Naive thymus-derived CD8-positive, alpha-beta T cell (primary cell): ENCODE measurements at places on chromosomes 4 and X.

DNA sequence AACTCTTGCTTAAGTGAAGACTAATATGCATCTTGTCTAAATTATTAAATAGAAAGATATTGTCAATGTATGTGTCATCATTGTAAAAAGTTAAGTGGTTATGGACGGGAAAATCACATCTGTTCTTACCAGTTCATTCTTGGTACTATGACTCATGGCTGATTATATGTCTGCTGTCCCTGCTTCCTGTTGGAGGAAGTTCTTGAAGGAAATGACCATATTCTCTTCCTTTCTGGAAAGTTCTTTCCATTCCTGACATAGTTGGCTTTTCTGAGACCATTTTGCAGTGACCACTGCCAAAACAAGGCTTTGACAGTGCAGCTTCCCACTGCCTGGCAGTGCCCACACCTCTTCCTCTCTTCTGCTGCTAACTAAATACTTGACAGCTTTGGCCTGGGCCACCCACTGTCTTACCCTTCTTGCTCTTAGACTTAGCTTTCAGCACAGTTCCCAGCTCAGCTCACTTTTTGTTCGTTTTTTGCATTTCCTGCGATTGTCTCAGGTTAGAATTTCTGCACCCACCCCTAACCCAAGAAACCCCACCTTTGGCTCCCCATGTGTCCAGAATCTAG lies 13.2 kb upstream of the CLDN24 start:
- H3K4me1 ChIP-seq: no peaks in the 10 kb centered on the region
- no peaks in the 10 kb centered on the region for H3K36me3 ChIP-seq
- no peak for DNase-seq

- no peak overlapping the region for H3K27ac ChIP-seq
- H3K4me1 ChIP-seq: no peaks in the 10 kb centered on the region
- no peaks in the 10 kb centered on the region for H3K36me3 ChIP-seq
- H3K27me3 ChIP-seq: no peaks in the 10 kb centered on the region
- DNase-seq: no peak
- no peak overlapping the region for H3K4me3 ChIP-seq
These were observed 62.6 kb upstream of the CLNK start for GRCh38 chr4:10747186-10747585.

DNA sequence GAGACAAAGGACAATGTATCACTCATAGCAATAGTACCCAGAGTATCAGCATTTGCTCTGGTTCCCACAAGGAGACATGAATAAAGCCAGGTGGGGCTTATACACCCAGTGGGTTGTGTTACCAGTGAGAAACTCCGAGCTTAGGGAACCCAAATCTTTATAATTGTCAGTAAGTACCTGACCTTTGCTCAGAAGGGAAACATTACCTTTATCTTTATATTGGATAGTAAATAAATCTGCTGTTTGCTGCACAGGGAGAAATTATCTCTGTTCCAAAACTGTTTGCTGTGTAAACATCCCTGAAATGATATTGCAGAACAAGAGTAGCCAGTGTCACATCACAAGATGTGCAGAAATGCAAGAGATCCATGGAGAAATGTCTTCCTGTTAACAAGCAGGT lies 12.1 kb upstream of the SLAIN2 start:
- no peak for DNase-seq
- H3K4me3 ChIP-seq: no peak overlapping the region
- H3K27ac ChIP-seq: no peak overlapping the region
- no peaks in the 10 kb centered on the region for H3K4me1 ChIP-seq
- H3K36me3 ChIP-seq: no peaks in the 10 kb centered on the region

DNA sequence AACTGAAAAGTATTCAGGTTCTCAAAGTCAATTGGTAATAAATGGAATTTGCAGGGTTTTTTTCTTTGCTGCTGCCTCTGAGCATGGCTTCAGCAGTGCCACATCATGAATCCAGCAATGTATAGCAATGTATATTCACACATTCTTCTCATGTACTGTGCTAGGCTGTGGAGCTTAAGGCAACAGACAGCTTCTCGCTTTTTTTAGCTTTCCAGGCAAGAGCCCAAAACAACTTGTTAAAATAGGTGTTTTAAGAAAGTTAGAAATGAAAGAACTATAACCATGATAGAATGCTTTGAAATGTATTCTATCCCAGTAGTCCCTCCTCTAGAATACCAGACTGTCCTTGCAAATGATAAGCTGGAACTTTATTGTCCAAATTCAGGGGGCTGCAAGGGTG lies 30.4 kb downstream of the SMIM43 start:
- H3K4me3 ChIP-seq: no peak overlapping the region
- no peak for DNase-seq
- peaks cover 10% of the 10 kb centered on the region for H3K27me3 ChIP-seq
- no peaks in the 10 kb centered on the region for H3K36me3 ChIP-seq

GRCh38 chr4:150890246-150890645 lies 124.8 kb downstream of the LRBA start:
- H3K36me3 ChIP-seq: peaks cover 35% of the 10 kb centered on the region
- no peak for DNase-seq
- H3K4me3 ChIP-seq: no peak overlapping the region
- H3K27ac ChIP-seq: no peak overlapping the region
- H3K27me3 ChIP-seq: no peaks in the 10 kb centered on the region

GRCh38 chrX:130097507-130098209 lies 12.6 kb downstream of the ELF4 start:
- H3K27ac ChIP-seq: peak overlapping the region; percentile 44
- no peaks in the 10 kb centered on the region for H3K27me3 ChIP-seq

GRCh38 chr4:7756071-7756470 lies 183.6 kb downstream of the AFAP1 start:
- H3K4me1 ChIP-seq: peaks cover 23% of the 10 kb centered on the region
- H3K27me3 ChIP-seq: no peaks in the 10 kb centered on the region
- DNase-seq: no peak
- no peak overlapping the region for H3K27ac ChIP-seq
- H3K4me3 ChIP-seq: no peak overlapping the region
- H3K36me3 ChIP-seq: peaks cover 3% of the 10 kb centered on the region

- H3K4me1 ChIP-seq: peaks cover 2% of the 10 kb centered on the region
- no peaks in the 10 kb centered on the region for H3K27me3 ChIP-seq
- no peak for DNase-seq
- peaks cover 5% of the 10 kb centered on the region for H3K36me3 ChIP-seq
- no peak overlapping the region for H3K27ac ChIP-seq
- no peak overlapping the region for H3K4me3 ChIP-seq
These were observed 56.9 kb downstream of the ATG4A start for GRCh38 chrX:108148524-108148923.

- no peaks in the 10 kb centered on the region for H3K27me3 ChIP-seq
- no peak overlapping the region for H3K4me3 ChIP-seq
- no peaks in the 10 kb centered on the region for H3K36me3 ChIP-seq
- DNase-seq: no peak
- no peak overlapping the region for H3K27ac ChIP-seq
These were observed 230.7 kb upstream of the KCNIP4 start for GRCh38 chr4:22179124-22179874.

- peaks cover 1% of the 10 kb centered on the region for H3K27me3 ChIP-seq
- H3K27ac ChIP-seq: peak overlapping the region; percentile 59
- DNase-seq: no peak
- peak overlapping the region; percentile 79 for H3K4me3 ChIP-seq
- peaks cover 15% of the 10 kb centered on the region for H3K4me1 ChIP-seq
These were observed 1.1 kb downstream of the SGCB start for GRCh38 chr4:52036886-52037530.
